CD4-positive, alpha-beta T cell treated with Interleukin-6 for 4 hours (primary cell): ENCODE measurements at places on chromosomes 12 and 14.
A peak's percentile ranks its signal among the peaks of the same experiment; 100 is the strongest.

GRCh38 chr12:116975779-116976393 is 65.1 kb downstream of the FBXW8 start:
- DNase-seq = no peak

DNA sequence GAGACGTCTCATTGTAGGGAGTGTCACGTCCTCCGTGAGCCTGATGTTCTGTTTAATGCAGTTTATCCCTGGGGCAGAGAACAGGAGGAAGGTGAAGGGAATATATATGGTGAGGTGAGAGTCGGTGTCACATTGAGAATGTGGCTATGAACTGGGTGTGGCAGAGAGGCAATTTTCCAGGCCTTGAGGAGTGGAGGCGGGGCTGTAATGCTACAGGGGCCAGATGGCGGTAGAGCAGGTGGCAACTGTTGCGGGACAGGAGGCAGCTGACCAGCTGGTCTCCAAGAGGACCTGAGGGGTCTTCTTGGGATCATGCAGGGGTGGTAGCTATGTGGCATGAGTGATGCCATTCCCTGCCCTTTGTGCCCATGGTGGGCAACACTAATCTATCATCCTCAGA is 59.6 kb downstream of the CACNA1C start:
- no peak for DNase-seq

- no peak for DNase-seq
These were observed 38.3 kb downstream of the TTC7B start for GRCh38 chr14:90777830-90778485.

- peak; percentile 45 for DNase-seq
These were observed 108.3 kb downstream of the CRADD start for GRCh38 chr12:93785249-93786010.

- DNase-seq = no peak
These were observed 80.8 kb downstream of the C14orf132 start for GRCh38 chr14:96119947-96120346.

DNA sequence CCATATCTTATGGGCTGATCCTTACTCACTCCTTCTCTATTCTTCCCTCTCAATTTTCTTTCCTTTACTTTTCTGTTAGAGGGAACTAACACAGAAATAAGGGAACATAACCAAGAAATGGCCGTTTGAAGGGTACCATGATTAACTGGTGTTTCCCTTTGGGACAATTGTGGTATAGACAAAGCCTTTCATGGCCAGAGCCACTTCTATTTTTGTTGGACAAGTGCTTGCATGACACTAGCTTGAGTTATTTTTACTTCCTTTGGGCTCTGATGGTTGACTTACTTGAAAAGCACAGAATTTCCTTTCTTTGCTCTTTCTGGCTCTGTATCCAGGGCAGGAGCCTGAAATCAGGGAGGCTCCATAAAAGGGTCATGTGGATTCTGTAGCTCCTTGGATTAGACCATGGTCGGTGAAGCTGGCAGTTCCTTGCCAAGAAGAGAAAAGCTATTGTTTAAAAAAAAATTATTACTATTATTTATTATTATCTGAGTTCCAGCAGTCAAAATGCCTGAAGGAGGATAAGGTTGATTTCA is 130.6 kb downstream of the KTN1 start:
- DNase-seq = no peak

- no peak for DNase-seq
These were observed 106.8 kb upstream of the RTL1 start for GRCh38 chr14:101010293-101010692.

DNA sequence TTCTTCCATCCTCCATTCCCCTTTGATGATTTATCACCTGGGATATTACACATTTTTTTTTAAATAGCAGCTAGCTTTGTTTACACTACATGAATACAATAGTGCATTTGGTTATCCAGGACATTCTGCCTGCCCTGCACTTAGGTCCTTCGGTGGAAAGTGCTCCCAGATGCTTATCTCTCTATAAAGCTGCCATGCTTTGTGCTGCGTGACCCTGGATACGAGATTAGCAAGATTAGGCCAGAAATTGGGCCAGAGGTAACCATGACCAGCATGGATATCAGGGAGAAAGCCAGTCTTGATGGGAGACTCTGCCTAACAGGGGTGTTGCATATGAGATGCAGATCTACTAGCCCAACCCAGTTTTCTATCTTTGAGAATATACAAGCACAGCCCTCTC is 12.1 kb upstream of the KRT83 start:
- DNase-seq = no peak

DNA sequence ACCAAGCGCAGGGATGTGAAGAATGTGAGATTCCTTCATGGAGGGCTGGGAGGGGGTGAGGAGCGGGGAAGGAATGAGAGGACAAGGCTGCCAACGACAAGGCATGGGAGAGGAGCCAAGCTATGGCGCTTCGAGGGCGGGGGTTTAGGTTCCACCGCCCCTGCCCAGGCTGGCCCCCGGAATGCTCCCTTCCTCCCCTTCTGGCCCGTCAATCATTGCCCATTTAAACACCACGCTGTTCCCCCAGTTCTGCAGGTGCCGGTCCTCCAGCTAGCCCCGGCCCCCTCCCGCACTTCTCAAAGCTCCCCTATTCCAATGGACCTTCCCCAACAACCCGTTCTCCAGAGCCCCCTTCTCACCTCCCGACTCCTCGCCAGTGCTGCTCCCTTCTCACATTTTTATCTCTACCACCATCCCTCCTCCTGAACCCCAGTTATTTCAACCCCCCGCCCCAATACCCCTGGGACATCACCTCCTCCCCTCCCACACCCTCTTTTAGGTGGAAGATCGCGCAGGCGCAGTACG is 428 bp downstream of the RNF41 start:
- peak; percentile 14 for DNase-seq

GRCh38 chr12:42255221-42255865 is 17.3 kb upstream of the YAF2 start:
- DNase-seq = no peak

- no peak for DNase-seq
These were observed 98.1 kb downstream of the ESR2 start for GRCh38 chr14:64196056-64196455.

DNA sequence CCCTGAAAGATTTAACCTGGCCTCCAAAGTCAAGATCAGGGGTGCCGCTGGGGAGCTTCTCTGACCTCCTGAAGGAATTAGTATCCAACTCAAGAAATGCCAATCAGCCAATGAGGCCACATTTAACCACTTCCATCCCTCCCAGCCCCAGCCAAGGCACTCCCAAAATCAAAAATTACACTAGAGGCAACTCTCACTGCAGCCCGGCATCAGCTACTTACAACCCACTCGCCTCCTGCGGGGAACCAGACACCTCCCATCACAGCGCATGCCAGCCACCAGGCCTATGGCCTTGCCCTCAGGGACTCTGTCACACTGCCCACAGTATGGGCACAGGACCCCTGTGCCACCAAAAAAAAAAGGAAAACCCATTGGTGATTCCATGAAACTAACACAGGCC is 62.3 kb upstream of the DDX11 start:
- DNase-seq = no peak

GRCh38 chr12:5963515-5963914 is 18.5 kb upstream of the ANO2 start:
- no peak for DNase-seq

DNA sequence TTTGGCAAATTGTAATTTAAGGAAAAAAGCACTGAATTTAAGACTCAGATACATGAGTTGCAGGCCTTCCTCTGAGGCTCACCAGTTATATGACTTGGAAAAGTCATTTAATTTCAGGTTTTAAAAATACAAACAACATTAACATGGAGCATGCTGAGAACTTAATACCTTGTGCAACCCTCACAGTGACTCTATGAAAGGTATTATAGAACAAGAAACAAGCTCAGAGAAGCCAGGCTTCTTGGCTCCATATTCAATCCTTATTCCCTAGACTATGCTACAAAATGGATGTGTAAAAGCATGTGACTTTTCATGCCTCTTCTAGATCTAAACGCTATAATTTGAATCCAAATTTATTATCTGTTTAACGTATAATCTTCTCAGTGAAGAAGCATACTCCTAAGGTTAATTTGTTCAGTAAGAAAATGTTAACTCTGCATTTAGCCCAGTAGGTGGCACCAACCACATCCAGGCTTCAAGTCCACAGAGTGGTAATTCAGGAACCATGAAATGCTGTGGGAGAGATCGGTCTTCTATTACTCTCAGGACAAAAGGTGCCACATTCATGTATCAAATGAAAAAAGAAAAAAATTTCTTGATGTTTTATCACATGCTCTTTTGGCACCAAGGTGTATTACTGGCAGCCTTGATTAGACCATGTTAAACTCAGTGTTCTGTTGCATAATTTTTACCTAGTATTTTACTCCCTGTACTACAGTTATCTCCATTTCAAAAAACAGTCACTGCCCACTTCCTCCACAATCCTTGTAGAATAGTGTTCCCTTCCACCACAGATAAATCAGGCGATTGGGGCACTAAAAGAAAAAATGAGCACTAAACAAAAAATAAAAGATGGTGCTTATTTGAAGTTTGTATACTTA is 9.3 kb downstream of the CCDC196 start:
- DNase-seq = peak; percentile 56

DNA sequence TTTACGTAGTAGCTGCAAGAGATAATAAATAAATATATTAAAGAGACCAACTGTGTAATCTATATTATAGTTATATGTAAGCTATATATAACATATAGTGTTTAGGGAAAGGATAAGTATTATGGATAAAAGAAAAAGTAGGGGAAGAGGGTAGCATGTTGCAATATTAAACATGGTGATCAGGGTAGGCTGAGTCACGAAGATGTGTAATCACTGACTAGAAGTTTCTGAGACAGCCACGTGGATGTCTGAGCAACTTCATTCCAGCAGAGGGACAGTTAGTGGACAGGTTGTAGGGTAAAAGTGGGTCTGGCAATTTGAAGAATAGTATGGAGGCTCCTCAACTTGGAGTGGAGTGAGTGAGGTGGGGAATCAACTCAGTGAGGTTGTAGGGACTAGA is 109.7 kb downstream of the ANO4 start:
- DNase-seq = no peak

GRCh38 chr14:58656671-58657411 is 19.1 kb downstream of the DACT1 start:
- DNase-seq = no peak

DNA sequence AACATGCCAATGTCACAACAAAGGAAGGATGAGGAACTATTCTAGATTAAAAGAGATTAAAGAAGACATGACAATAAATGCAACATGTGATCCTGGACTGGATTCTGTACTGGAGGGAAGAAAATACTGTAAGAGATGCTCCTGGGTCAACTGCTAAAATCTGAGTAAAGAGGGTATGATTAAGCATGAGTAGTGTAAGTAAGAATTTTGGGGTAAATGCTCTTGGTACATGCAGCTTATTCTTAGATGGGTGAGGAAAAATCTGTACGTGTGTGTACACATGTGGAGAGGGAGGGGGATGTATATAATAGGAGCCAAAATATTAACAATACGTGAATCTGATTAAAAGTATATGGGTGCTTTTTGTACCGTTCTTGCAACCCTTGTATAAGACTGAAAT is 66.0 kb downstream of the CDC42BPB start:
- DNase-seq = no peak

GRCh38 chr12:65881965-65882413 is 57.7 kb downstream of the HMGA2 start:
- DNase-seq = no peak

- DNase-seq = no peak
These were observed 148.2 kb upstream of the CLEC14A start for GRCh38 chr14:38404100-38404541.

- DNase-seq = peak; percentile 10
These were observed 203.6 kb downstream of the EFCAB11 start for GRCh38 chr14:89750908-89751392.

DNA sequence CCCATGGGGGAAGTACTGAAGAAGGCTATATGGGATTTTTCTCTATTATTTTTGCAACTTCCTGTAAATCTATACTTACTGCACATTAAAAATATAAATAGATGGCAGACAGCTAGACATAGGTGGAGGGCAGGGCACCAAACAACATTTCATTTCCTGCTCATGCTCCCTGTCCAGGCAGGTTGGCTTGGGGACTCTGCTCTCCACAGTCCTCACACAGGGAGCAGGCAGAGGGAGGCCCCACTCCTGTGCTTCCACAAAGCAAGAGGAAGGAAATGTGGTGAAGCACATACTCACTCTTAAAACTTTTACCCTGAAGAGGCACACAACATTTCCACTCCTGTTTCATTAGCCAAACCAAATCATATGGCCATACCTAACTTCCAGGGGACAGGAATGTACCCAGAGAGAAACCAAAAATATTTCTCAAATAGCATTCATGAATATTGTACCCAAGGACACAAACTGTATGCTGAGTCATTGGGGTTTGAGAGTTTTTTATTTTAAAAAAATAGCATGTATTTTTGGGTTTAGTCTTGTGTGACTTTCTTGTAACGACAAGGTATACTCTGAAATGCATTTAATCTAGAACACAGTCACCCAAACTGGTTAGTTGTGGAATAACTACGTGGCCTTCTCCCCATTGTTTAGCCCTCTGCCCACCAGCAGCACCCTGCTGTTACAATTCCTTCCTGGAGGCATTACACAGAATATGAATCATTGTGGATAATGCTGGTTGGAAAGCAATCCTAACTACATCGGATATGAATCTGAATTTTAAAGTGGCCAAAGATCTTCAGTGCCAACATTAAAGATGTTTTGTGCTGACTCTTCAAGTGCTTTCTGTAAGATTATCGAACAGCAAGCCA is 40.9 kb downstream of the RTN1 start:
- no peak for DNase-seq

- DNase-seq = no peak
These were observed 58.9 kb upstream of the PLEKHG3 start for GRCh38 chr14:64645220-64645892.

DNA sequence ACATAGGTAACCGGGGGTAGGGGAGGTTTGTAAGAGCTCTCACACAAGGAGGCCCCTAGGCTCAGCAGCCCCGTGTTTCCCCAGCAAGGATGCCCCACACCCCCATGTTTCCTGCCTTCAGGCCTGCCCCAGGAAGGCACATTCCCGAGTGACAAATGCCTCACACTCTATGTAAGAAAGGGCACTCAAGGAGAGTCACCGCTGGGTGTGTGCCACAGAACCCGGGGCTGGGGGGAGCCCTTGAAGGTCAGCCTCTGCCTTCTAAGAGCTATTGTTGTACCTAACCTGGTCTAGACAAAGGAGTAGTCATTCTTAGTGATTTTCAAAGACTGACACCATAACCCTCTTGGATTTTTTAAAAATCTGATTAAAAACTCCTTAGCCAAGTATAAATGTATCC is 333.6 kb downstream of the DPF3 start:
- no peak for DNase-seq
